Muscle of leg (tissue), 16 donors: ENCODE measurements at places on chromosomes 5 and 9. TPM values are rescaled to one million over a fixed set of nuclear protein-coding genes. Genes with fewer than 3 reads are reported as not detected.
A peak's percentile ranks its signal among the peaks of the same experiment; 100 is the strongest.

GRCh38 chr9:4224181-4224580 lies 75.7 kb downstream of the GLIS3 start:
- no peaks in the 10 kb centered on the region for H3K36me3 ChIP-seq
- H3K4me3 ChIP-seq: no peak overlapping the region
- no peak overlapping the region for H3K27ac ChIP-seq
- DNase-seq: no peak
- H3K4me1 ChIP-seq: no peaks in the 10 kb centered on the region

The FOXD4L6 gene
- 0.13 TPM for total RNA-seq

GRCh38 chr5:84741056-84741455 lies 356.4 kb upstream of the EDIL3 start:
- H3K4me1 ChIP-seq: no peaks in the 10 kb centered on the region
- H3K36me3 ChIP-seq: no peaks in the 10 kb centered on the region
- H3K4me3 ChIP-seq: no peak overlapping the region
- H3K27me3 ChIP-seq: no peaks in the 10 kb centered on the region
- H3K27ac ChIP-seq: no peak overlapping the region
- no peak for DNase-seq

GRCh38 chr5:134439210-134439654 lies 27.6 kb upstream of the CDKN2AIPNL start:
- H3K36me3 ChIP-seq: no peaks in the 10 kb centered on the region
- H3K4me1 ChIP-seq: peaks cover 34% of the 10 kb centered on the region
- DNase-seq: peak; percentile 89
- no peaks in the 10 kb centered on the region for H3K27me3 ChIP-seq
- H3K4me3 ChIP-seq: no peak overlapping the region

DNA sequence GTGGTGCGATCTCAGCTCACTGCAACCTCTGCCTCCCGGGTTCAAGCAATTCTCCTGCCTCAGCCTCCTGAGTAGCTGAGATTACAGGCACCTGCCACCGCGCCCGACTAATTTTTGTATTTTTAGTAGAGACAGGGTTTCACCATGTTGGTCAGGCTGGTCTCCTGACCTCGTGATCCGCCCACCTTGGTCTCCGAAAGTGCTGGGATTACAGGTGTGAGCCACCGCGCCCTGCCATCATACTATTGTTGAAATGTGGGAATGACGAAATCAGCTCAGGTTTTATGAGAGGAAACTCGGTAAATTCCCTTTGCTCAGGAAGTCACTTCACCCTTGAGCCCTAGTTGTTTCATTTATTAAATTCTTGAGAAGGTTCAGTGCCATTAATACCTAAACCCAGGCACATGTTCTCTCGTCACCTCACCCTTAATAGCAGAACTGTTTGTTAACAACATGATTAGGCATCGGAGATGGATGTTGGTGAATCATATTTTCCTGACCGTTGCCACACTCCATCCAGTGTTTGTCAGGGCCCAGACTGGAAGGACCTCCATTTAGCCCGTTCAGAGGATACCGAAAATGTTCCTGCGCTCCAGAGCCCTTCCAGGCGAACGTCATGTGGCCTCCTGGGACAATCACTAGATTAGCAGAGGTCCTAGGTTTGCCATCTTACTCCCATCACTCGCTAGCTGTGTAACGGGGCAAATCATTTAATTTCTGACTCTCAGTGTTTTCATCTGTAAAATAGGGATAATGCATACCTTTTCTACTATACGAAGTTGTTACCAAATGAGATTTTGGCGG lies 20.0 kb upstream of the CREBRF start:
- peak overlapping the region; percentile 13 for H3K27ac ChIP-seq
- DNase-seq: no peak
- H3K27me3 ChIP-seq: no peaks in the 10 kb centered on the region
- peaks cover 13% of the 10 kb centered on the region for H3K36me3 ChIP-seq
- H3K4me3 ChIP-seq: no peak overlapping the region

DNA sequence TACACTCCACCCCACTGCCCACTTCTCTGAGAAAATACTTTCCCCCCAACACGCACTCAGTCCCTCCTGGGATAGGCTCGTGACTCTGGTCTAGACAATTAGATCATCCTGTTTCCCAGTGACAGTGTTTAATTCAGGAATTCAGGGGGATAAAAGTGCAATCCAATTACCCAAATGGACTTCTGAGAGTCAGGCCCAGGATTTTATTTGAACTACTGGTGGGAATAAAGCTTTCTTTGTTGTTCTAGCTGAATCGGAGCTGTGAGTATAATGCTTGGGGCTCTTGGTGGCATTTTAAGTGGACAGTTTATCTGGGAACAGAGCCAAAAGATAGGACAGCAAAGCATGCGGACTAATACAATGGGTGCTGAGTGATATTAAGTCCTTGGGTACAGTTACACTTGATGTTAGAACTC lies 683.3 kb downstream of the MAT2B start:
- DNase-seq: peak; percentile 18
- H3K4me3 ChIP-seq: no peak overlapping the region
- H3K27me3 ChIP-seq: no peaks in the 10 kb centered on the region

- no peak overlapping the region for H3K4me3 ChIP-seq
- no peak for DNase-seq
- no peak overlapping the region for H3K27ac ChIP-seq
- no peaks in the 10 kb centered on the region for H3K4me1 ChIP-seq
Measured at GRCh38 chr5:146697211-146697610, 181.2 kb upstream of the GPR151 start.

GRCh38 chr5:52922384-52922783 lies 66.8 kb upstream of the ITGA2 start:
- H3K27ac ChIP-seq: no peak overlapping the region
- H3K4me1 ChIP-seq: no peaks in the 10 kb centered on the region
- H3K36me3 ChIP-seq: peaks cover 6% of the 10 kb centered on the region
- no peak overlapping the region for H3K4me3 ChIP-seq
- H3K27me3 ChIP-seq: no peaks in the 10 kb centered on the region

DNA sequence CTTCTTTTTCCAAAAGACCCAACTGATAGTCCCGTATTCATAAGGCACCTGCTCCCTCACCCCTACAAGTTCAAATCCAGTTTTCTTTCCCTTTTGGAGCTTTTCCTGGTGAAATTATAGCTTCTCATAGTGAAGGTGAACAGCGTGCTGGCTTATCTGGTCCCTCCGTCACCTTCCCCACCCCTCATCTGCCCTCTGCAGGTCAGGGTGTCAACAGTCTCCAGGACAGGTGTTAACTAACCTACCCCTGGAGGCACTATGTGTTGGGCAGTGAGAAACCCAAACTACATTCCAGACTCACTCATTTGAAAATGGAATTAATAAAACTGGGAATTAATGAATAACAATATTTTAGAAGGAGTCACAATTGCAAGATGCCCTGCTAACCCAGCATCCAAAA lies 109.0 kb upstream of the TAS2R1 start:
- H3K36me3 ChIP-seq: no peaks in the 10 kb centered on the region
- no peak overlapping the region for H3K4me3 ChIP-seq
- no peaks in the 10 kb centered on the region for H3K27me3 ChIP-seq
- H3K27ac ChIP-seq: no peak overlapping the region

The SLC25A2 gene
- 0.22 TPM for total RNA-seq

DNA sequence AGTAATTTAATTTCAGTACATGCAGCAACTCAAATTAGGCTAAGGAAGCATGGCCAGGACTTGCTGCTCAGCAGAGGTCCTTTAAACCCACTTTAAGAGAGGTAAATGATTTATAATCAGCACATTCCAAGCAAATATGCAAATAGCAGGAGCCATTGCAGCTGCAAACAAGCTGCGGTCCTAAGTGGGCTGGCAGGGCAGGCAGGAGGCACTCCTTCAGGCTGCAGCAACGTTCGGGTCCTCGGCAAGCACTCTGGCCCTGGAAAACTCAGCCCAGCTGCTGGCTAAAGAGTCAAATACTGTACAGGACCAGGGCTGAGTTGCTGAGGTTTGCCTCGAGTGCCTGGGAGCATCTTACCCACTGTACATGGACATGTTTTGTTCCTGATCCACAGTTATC lies 126.9 kb downstream of the FSTL4 start:
- peaks cover 2% of the 10 kb centered on the region for H3K27me3 ChIP-seq
- no peak overlapping the region for H3K4me3 ChIP-seq
- H3K4me1 ChIP-seq: no peaks in the 10 kb centered on the region
- H3K27ac ChIP-seq: no peak overlapping the region

GRCh38 chr5:124474528-124475215 lies 271.8 kb downstream of the ZNF608 start:
- no peak overlapping the region for H3K4me3 ChIP-seq
- no peaks in the 10 kb centered on the region for H3K36me3 ChIP-seq
- no peak overlapping the region for H3K27ac ChIP-seq

The ENHO gene
- total RNA-seq: 3.4 TPM

DNA sequence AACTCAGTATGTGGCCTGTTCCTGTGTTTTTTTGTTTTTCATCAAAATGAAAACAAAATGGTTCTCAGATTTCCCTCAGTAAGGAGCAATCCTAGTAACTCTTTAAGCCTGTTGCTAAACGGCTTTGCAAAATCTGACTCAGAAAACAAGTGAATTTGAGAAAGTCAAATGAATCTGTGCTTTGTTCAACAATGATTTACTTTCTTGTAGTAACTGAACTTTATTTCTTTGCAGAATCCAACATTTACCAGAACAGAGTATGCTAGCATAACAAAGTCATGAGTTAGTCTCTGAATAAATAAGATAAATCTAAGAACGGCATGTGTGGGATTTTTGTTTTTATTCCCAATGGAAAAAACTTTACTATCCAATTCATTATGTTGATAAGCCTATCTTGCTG lies 93.8 kb downstream of the OXCT1 start:
- no peaks in the 10 kb centered on the region for H3K36me3 ChIP-seq
- no peak overlapping the region for H3K4me3 ChIP-seq
- H3K4me1 ChIP-seq: no peaks in the 10 kb centered on the region
- no peak for DNase-seq

- peak; percentile 81 for DNase-seq
- H3K27me3 ChIP-seq: no peaks in the 10 kb centered on the region
- no peak overlapping the region for H3K4me3 ChIP-seq
- peak overlapping the region; percentile 62 for H3K27ac ChIP-seq
- peaks cover 40% of the 10 kb centered on the region for H3K4me1 ChIP-seq
Measured at GRCh38 chr9:95023217-95024003, 294.1 kb downstream of the FANCC start.

The C6 gene
- total RNA-seq: 0.18 TPM

DNA sequence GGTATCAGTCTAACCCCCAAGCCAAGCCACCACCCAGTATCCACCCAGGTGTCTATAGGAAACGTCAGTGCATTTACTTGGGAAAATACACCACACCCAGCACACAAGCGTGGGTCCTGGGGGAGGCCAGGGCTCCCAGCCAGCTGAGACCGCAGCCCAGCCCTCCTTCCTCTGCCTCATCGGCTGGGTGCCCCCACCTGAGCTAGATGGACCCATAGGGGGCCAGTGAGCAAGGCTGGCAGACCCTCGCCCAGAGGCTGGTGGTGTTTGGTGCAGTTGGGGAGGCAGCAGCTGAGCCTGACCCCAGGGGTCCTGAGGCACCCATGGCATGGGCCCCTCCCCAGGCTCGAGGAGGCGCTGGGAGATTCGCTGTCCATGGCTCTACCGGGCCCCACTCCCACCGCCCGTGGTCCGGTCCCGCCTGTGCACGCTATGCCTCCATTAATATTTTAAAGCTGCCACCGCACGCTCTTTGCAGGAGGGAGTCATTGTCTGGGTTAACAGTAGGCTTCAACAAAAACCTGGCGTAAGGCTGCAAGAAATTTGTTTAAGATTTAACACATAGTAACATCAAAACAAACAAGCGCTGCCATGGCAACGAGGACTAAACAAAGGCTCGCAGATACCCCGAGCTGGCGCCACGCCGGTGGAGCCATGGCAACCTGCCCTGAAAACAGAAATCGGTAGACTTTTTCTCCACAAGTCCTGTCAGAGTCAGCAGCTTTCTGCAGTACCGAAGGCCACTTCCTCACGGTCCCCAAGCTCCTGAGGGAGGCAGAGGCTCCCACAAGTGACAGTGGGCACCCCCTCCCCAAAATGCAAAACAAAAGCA lies 20.6 kb downstream of the TPPP start:
- H3K27ac ChIP-seq: peak overlapping the region; percentile 80
- peak; percentile 93 for DNase-seq
- peaks cover 43% of the 10 kb centered on the region for H3K4me1 ChIP-seq

The MRNIP gene
- 20.2 TPM for total RNA-seq

- H3K27ac ChIP-seq: no peak overlapping the region
- H3K27me3 ChIP-seq: no peaks in the 10 kb centered on the region
- H3K4me1 ChIP-seq: no peaks in the 10 kb centered on the region
- no peak overlapping the region for H3K4me3 ChIP-seq
- no peak for DNase-seq
- no peaks in the 10 kb centered on the region for H3K36me3 ChIP-seq
Measured at GRCh38 chr5:7533941-7534340, 138.0 kb downstream of the ADCY2 start.

DNA sequence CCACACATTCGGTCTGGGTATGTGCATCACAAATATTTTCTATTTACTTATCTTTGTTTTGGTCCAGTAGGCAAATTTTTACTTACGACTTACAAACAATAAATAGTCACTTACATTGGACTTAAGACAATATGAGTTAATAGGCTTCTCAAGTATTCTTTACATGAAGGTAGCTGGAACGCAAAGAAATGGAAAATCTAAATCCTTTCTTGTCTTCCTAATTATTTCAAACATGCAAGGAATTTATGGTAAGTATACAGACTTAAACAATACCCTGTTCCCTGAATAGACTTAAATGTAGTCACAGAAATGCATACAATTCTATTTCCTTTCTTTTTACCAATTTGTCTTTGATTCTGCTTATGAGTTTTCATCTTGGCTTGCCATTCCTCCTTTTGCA lies 262.6 kb upstream of the EFNA5 start:
- DNase-seq: no peak
- H3K36me3 ChIP-seq: no peaks in the 10 kb centered on the region
- no peak overlapping the region for H3K27ac ChIP-seq
- H3K4me1 ChIP-seq: no peaks in the 10 kb centered on the region

- no peak for DNase-seq
- H3K4me1 ChIP-seq: peaks cover 90% of the 10 kb centered on the region
- peaks cover 7% of the 10 kb centered on the region for H3K27me3 ChIP-seq
- H3K27ac ChIP-seq: peak overlapping the region; percentile 90
- peaks cover 24% of the 10 kb centered on the region for H3K36me3 ChIP-seq
Measured at GRCh38 chr5:142319105-142319504, 5.7 kb downstream of the SPRY4 start.

The C7 gene
- total RNA-seq: 2.3 TPM

The IL33 gene
- 27.4 TPM for total RNA-seq

GRCh38 chr5:56739990-56740389 lies 75.4 kb upstream of the MAP3K1 start:
- H3K27ac ChIP-seq: no peak overlapping the region
- no peaks in the 10 kb centered on the region for H3K27me3 ChIP-seq
- peaks cover 14% of the 10 kb centered on the region for H3K4me1 ChIP-seq
- peak; percentile 59 for DNase-seq

DNA sequence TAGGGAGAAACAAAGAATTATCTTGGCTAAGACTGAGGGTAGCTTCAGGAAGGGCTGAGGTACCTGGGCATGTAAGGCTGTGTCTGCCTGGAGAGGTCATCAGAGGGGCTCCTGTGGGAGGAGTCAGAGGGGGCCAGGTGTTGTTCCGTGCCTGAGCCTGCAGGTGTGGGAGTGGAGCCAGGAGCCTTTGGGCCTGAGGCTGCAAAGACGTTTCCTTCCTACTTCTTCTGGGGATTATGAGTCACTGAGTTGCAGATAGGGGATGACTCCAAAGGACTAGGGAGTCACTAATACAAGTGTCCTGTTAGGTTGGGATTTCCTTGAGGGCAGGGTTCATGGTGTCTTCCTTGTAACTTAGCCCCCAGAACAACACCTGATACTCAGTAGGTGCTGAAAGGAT lies 391.1 kb downstream of the ARHGEF28 start:
- no peak overlapping the region for H3K4me3 ChIP-seq
- H3K27me3 ChIP-seq: no peaks in the 10 kb centered on the region
- H3K36me3 ChIP-seq: no peaks in the 10 kb centered on the region
- peaks cover 8% of the 10 kb centered on the region for H3K4me1 ChIP-seq
- no peak overlapping the region for H3K27ac ChIP-seq

- no peaks in the 10 kb centered on the region for H3K36me3 ChIP-seq
- DNase-seq: no peak
- no peak overlapping the region for H3K4me3 ChIP-seq
- H3K27ac ChIP-seq: no peak overlapping the region
Measured at GRCh38 chr9:108720191-108720642, 135.6 kb downstream of the ACTL7B start.

The ALDH1A1 gene
- 24.5 TPM for total RNA-seq
